ENCODE measurements at places on chromosomes 3 and 15.

DNA sequence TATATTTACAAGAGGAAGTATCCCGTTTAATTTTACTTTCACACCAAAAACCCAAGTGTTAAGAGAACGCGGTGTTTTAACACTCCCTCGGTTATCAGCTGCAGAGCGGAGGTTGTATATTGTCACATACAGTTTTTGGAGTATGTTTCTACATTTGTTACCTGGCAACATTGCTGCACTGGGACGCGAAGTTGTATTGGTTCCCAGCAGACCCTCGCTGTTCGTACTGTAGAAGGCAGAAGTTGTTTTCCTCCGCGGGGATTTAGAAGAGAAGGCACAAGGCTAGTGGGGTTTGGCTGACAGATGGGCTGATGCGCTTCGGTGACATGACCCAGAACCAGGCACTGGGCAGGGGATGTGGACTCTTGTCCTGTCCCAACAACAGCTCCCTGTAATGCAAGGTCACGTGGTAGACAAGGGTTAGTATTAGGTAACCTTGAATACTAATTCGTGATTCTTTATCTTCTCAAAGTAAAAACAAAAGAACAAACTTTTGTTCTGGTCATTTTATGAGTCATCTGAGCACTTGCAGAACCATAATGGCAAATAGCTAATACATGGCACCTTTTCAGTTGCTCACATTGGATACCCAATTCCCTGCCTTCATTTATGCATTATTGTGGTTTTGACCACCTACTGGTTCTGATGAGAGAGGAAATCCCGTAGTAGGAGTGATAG, 230.4 kb upstream of the BHLHE40 start:
- no peak for DNase-seq

DNA sequence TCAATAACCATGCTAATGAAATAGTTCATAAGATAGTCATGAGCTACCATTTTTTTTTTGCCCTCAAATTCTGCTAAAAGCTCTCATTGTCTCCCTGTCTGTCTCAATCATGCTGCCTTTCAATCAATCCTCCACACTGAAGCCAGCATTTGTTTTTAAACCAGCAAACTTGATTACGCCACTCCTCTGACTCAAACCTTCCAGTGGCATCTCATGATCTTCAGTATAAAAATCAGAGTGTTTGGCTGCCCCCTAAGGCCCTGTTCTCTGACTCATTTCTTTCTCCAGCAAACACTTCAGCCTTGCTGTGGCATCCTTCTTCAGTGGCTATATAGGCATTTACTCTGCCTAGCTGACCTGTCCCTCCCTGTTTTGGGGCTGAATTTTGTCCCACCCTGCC, 36.0 kb upstream of the EOMES start:
- no peak for DNase-seq

GRCh38 chr3:135792174-135792573, 173.4 kb upstream of the PPP2R3A start:
- DNase-seq = no peak

DNA sequence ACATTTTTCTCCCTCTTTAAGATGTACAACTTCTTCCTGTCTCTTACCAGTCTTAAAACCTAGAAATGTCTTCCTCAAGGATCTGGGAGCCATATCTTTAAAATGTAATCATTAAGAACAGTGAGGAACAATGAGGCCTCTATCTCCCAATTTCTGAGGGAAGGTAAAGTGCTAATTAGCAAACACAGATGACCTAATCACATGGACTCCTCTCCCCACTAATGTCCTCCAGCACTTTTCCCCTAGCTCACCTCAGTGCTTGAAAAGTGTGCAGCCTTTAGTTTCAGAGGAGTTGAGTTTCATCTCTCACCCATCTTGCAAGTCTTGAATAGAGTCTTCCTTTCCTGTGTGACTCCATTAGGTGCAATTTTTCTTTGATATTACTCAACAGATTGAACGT, 771.0 kb downstream of the PDCD6IP start:
- no peak for DNase-seq

DNA sequence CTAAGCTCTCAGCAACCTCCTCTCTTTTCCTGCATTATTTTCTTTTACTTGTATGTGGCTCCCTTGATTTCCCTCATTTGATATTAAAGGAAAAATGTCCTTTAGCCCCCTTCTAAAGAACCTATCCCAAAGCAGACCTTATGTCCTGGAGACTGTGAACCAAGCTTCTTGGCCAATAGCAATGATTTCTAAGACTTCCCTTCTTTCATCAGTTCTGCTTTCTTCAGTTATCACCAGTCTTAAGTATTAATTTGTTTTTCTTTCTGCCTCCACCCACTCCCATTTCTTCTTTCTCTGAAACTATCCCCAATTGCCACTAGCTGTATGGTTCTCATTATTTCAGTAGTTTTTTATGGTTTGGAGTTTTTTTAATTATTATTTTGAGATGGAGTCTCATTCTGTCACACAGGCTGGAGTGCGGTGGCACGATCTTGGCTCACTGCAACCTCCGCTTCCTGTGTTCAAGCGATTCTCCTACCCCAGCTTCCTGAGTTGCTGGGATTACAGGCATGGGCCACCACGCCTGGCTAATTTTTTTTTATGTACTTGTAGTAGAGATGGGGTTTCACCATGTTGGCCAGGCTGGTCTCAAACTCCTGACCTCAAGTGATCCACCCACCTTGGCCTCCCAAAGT, 12.1 kb downstream of the TMOD3 start:
- no peak for DNase-seq

DNA sequence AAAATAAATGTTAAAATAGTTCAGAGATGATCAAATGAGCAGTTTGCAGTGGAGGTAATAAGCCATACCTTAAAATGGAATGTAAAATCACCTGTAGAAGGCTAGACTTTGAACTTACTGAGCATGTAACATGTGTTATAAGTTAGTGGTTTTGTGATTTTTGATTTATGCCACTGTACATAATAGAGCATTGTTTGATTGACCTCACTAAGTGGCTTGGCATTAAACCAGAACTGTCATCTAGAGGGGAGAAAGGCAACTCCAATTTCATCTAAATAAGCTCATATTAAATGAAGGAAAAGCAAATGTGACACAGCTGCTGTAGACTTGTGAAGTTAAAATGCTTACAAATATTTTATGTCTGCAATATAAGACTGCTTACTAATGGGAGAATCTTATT, 387.9 kb downstream of the ZIC1 start:
- DNase-seq = no peak

DNA sequence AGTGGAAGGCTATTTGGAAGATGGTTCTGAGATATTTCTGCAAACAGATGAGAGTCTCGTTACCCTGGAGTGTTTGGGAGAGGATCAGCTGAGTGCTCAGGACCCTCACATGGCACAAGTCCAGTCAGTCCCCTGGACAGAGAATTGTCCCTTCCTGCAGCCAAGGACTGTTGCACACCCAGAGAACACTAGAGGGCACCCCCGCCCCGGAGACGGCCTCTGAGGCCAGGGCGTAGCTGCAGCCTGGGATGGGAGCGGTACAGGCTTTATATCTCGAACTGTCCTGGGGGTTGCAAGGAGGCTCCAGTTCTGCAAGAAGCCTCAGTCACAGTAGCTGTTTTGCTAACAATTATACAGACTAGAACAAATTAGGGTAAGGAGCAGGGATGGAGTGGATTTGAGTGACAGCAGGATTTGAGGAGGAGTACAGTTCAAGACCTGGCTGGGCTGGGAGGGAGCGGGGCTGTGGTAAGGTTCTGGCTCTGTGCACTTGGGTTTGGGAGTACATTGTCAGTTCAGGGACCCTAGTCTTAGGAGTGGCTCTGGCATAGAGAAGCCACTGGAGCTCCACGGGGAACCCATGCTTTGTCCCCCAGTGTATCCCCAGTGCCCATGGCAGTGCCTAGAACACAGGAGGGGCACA, 67.6 kb upstream of the HACD2 start:
- DNase-seq = peak; percentile 82

- no peak for DNase-seq
Measured at GRCh38 chr3:14429237-14429636, 26.8 kb downstream of the SLC6A6 start.

GRCh38 chr15:40340038-40340739, 550 bp downstream of the CCDC9B start:
- no peak for DNase-seq

DNA sequence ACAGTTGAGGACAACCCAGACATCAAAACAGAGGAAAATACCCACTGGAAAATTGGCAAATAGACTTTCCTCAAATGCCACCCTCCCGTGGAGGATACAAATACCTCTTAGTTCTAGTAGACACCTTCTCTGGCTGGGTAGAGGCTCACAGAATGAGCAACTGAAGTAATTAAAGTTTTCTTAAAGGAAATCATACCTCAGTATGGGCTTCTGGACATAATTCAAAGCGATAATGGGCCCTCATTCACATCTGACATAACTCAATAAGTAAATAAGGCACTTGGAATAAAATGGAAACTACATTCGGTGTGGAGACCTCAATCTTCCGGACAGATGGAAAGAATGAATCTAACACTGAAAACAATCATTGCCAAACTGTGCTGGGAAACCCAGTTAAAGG, 115.2 kb upstream of the PLCL2 start:
- DNase-seq = no peak

DNA sequence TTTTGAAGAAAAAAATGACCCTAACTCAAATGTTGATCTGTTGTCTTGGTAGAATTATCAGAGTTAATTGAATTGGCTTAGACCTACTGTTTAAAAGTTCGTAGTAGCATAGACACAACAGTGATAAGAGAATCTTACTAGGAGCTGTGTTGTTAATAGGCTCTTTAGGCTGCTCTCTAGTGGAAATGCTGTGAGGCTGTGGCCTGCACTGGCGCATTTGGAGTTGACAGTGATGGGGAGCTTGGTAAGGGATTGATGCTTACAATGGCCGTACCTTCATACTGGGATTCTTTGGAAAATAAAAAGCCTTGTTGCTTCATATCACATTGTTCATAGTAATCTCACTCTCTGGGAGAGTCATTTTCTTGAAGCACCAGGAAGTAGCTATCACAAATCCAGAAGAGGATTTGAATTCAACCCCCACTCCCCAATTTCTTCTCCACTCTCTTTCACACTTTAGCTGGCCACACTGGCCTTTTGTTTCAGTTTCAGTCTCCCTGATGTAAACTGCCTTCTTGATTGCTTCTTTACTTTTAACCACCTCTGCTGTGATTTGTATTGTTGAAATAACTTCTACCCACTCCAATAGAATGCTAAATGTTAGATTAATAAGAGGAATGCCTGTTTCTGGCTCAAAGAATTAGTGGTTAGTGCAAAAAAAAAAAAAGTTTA, 56.6 kb downstream of the CEP63 start:
- no peak for DNase-seq

DNA sequence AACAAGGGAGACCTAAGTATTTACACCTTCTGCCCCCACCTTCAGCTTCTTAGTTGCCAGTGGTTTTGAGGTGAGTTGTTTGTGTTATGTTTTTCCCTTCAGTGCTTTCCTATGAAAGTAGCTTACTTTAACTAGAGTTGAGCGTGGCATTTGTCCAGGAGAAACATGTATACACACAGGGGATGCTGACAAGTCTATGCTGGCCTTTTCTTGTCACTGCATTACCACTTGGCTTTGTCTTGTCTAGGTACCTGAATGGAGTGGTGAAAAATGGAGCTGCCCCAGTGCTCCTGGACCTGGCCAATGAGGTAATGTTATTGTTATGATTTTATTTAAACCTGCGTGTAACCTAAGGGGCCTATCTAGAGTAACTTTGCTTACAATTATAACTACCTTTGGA, 74.4 kb downstream of the CDIN1 start:
- no peak for DNase-seq

- no peak for DNase-seq
Measured at GRCh38 chr3:9340472-9340902, 22.4 kb upstream of the THUMPD3 start.

DNA sequence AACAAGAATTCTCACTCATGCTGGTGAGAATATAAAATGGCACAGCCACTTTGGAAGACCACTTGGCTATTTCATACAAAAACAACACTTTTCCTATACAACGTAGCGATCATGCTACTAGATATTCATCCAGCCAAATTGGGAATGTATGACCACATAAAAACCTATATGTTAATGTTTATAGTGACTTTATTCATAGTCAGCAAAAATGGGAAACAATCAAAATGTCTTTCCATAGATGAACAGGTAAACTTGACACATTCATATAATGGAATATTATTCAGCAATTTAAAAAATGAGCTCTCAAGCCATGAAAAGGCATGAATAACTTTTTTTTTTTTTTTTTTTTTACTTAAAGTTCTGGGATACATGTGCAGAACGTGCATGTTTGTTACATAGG, 445.2 kb downstream of the ZBBX start:
- no peak for DNase-seq

Data from type B pancreatic cell (in vitro differentiated cells).